ENCODE measurements at places on chromosomes 7 and 10.

DNA sequence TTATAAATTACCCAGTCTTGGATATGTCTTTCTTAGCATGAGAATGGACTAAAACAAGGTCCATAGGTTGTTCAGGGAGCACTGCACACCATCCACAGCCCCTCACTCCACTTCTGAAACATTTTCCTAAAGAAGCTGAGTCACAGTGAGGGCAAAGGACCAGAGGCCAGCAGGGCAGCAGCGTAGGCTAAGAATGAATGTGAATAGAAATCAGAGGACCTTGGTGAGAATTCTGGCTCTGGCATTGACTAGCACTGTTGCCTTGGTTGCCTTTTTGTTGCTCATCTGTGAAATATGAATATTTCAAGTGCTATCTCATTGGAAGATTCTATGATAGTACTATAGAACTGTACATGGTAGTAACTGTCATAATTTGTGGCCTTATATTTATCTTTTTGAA, 41.7 kb upstream of the TOMM7 start:
- no peak for DNase-seq

DNA sequence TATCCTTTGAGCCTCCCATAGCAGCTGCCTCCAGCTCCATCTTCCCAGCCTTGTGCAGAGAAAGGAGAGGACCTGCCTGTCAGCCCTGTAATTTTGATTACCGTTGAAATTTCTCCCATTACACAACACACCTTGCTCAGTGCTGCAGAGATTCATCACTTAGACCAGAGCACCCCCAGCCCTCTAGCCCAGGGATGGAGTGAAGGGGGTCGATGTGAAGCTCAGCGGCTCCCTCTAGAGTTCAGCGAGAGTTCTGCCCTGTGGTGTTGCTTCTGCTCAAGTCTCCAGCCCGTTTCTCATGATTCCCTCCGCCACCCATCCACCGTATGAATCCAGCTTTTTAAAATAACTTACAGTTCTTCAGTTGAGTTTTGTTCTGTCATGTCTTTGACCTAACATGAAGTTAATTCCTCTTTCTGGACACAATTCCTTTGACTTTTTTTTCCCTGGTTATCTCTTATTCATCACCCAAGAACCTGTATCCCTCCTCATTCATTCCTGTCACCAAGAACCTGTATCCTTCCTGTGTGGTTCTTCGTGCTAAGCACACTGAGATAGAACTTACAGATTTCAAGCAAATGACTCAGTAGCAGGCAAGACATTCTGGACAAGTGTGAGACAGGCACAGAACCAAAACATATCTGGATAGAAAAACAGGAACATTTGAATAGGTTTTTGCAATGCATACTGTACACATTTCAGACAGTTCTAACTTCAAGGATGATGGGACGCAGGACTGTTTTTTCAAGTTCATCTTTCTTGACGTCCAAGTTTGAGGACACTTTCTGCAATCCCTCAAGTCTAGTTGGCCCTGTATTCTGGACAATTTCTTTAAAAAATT, 35.0 kb upstream of the ZNF32 start:
- no peak for DNase-seq

GRCh38 chr10:63718421-63718820, 197.2 kb downstream of the REEP3 start:
- no peak for DNase-seq

DNA sequence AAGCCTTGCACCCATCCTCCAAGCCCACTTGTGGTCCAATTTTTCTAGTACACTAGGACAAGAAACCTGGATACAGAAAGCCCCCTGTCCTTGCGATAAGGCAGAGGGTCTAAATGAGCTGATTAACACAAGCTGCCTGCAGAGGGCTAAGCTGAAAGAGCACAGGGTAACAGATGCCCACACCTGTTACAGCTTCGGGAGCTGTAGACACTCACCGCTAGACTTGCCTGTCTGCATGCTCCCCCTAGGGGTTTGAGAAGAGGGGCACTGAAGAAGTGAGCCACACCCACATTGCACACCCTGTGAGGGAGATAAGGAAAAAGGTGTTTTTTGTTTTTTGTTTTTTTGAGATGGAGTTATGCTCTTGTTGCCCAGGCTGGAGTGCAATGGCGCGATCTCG, 386.5 kb upstream of the AUTS2 start:
- no peak for DNase-seq

- no peak for DNase-seq
Measured at GRCh38 chr7:132573251-132573955, 2.9 kb downstream of the PLXNA4 start.

DNA sequence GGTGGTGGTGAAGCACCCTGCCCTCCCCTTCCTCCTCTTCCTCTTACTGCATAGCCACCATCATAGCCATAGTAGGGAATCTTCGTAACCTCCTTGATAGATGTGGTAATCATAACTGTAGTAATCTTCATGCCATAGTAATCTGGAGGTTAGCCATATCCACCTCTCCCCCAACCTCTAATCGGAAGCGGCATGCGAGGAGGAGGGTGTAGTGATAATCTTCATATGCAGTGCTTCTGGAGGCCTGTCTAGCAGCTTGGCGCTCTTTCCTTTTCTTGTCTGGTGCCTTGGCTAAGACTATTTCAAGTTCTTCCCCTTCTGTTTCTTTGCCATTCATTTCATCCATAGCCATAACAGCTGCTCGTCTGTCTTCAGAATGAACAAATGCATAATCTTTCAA, 90.9 kb downstream of the MLLT10 start:
- DNase-seq = no peak

DNA sequence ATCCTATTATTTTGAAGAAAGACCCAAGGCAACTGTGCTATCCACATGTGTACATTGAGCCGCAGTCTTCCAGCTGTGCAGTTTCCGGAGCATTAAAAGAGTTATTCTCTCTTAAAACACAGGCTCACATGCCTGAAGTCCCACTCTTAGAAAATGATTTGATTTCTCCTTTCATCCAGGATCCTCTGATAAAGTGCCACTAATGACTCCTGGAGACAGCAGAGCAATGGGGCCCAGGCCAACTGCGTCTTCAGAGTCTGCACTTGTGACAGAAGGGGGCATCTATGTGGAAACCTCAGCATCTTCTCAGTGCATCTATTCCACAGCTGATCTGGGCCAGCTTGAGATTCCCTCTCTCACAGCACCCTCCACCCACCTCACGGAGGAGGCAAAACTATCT, 482.1 kb upstream of the AKR1E2 start:
- DNase-seq = no peak

DNA sequence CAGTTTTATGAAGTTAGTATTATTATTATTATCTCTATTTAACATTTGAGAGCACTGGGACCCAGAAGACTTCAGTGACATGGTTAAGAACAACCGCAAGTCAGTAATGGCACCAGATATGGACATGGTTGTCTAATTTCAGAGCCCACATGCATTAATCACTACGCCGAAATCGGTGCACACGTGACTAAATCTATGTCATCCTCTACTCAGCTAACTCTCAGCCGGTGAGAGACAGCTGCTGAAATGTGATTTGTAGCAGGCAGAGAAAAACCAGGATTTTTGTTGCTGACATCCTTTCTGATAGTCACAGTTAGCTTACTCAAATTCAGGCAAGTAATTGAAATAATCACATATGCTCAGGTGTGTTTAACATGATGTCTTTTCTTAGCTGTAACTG, 127.7 kb downstream of the SPAG6 start:
- no peak for DNase-seq

DNA sequence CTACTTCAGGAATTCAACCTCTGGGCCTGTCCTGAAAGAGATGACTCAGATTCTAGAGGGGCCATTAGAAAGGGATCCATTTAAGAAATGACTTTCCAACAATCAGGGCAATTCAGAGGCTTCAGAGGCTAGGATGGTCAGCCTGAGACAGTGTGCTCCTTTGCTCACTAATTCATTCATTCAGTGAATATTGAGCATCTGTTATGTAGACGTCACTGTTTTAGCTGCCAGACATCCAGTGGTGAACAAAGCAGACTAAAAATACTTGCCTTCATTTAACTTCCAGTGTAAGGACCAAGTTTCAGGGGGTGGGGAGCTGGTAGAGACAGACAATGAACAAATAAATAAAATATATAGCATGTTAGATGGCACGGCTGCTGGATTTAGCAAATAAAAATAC, 1.6 kb downstream of the KIAA1217 start:
- DNase-seq = no peak

DNA sequence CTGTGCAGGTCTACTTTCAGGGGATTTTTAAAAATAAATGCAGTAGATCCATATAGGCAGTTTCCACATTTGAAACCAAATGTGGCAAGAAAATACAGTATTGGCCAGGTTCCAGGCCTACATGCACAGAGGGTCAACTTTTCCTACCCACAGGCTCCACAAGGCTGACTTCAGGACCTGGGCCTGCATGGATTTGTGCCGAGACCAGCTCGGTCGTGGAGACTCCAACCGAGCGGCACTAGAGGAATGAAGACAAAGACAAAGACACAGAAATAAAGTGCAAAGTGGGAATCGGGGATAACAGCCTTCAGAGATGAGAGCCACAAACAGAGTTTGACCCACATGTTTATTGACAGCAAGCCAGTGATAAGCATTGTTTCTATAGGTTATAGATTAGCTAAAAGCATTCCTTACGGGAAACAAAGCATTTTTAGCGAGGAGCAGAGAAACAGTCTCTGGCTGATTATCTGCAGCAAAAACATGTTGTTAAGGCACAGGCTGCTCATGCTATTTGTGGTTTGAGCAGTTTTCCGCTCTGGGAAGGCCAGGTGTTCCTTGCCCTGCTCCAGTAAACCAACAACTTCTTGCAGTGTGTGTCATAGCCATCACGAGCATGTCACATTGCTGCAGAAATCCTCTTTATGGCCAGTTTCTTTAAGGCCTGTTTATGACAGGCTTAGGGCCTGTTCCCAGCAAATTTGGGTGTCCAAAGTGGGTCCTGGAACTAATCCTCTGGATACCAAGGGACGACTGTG, 52.6 kb downstream of the ZNF37A start:
- no peak for DNase-seq

- no peak for DNase-seq
Measured at GRCh38 chr7:128363261-128363721, 1.8 kb upstream of the PRRT4 start.

- DNase-seq = no peak
Measured at GRCh38 chr10:128411643-128412042, 285.4 kb upstream of the MKI67 start.

DNA sequence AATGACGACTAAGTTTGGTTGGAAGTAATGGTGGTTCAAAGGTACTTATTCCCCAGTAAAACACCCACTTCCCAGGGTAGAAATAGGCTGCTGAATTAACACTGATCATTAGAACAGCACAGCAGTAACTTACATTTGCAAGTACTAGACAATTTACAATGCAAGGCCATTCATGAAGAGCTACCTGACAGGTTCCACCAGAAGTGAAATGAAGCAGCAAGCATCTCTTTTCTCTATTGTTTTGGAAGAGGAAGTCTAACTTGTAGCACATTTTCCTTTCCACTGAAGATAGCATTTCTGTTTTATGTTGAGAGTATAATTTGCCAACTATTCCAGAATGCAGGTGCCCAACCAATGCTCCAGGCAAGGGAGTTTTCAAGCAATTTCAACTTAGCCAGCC, 145.9 kb downstream of the CREB5 start:
- no peak for DNase-seq

DNA sequence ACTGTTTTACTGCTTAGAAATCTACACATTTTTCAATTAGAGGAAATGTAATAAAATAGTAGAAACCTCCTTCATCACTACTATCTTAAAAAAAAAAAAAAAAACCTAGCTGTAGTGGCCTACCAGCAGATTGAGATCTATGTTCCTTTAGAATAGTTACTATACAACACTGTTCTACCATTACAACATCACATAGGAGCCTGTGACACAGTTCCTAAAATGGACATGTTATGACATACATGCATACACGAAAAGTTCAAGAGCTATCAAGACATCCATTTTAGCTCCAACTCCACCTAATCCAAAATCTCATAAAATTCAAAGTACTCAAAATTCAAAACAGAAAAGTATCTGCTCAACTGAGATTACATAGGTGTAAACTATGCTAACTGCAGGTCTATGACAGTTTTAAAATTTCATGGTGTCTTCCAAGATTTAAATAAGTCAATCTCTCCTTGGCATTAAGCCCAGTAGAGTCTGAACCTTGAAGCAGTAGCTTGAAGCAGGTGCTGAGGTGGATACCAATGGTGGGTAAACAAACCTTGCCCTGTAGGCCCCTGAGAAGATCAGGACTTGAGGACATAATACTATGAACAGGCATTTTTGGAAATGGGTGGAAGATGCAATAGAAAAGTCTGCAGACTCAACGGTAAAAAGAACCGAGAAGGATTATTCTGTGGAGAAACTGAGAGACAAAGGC, 17.0 kb downstream of the CACUL1 start:
- DNase-seq = no peak

DNA sequence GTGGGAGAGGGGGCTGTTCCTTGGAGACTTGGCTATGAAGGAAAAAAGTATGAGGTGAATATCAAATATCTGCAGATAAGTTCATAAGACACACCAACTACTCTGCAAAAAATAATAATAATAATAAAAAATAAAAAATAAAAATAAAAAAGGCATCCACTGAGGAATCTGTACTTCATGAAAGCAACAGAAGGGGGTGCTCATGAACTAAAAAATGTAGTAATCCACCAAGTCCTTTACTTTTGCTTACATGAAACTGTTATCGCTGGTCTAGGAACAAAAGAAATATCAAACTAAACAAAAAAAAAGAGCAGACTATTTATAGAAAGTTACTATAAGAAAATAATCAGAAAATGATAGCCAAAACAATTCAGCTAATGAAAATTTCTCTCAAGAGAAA, 579.0 kb downstream of the PHTF2 start:
- no peak for DNase-seq

DNA sequence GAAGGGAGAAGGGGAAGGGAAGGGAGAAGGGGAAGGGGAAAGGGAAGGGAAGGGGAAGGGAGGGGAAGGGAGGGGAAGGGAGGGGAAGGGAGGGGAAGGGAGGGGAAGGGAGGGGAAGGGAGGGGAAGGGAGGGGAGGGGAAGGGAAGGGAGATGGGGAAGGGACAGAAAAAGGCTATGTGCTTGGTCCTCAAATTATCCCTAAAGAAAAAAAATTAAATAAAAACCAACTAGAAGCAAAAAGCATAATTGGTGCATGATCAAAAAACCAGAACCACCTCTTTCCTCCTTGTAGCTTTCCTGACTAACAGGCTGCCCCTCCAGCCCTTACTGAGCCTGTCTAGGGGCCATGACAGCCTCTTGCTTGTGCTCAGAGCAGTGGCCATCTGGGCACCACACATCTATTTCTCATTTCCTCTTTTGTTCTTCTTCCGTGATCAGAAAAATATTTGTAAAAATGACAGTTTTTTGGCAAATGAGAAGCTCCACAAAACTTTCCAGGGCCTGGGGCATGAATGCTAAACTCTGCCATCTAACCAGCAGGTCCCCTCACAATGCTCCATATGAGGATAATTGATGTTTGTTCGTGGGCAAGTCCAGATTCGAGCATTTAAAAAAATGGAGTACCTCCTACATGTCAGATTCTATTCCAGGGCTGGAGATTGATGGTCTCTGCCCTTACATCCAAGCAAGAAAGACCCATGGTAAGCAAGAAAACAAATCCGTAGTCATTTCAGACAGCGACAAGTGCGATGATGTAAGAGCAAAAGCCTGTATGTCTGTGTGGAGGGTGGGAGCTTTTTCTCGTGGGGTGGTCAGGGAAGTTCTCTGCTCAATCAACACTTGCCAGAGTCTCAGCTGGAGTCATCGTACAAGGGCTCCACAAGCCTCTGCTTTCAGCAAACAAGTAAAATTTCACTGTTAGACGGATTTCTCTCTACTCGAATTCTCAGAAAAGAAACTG, 320.9 kb downstream of the WDR11 start:
- DNase-seq = no peak
